ENCODE measurements at places on chromosomes 5 and 9.

DNA sequence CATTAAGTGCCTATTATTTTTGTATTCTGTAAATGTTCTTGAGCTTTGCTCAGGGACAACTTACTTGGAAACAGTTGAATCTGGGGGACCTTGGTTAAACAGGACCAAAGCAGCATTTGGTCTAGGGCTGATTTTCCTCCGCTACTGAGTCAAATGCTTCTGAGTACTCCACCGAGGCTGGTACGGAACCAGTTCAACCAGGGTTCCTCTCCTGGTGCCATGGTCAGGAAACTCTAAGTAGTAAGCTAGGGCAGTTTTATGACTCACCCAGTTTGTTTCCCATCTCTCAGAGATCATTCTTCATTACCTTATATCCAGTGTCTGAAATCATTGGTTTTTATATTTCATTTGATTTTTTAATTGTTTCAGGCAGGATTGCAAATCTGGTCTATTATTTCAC, 111.9 kb upstream of the TNFAIP8 start:
- no peak for DNase-seq

- no peak for DNase-seq
Observed at GRCh38 chr9:35810122-35810521, 1.9 kb downstream of the SPAG8 start.

GRCh38 chr9:74281674-74282073, 215.5 kb upstream of the RORB start:
- no peak for DNase-seq

GRCh38 chr9:4305065-4305985, 5.5 kb upstream of the GLIS3 start:
- DNase-seq: no peak

- DNase-seq: no peak
Observed at GRCh38 chr5:4551034-4551433, 589.1 kb upstream of the ADAMTS16 start.
